ENCODE measurements at places on chromosomes 11 and 22.

GRCh38 chr11:45470151-45470793, 184.1 kb upstream of the SYT13 start:
- no peak for DNase-seq

DNA sequence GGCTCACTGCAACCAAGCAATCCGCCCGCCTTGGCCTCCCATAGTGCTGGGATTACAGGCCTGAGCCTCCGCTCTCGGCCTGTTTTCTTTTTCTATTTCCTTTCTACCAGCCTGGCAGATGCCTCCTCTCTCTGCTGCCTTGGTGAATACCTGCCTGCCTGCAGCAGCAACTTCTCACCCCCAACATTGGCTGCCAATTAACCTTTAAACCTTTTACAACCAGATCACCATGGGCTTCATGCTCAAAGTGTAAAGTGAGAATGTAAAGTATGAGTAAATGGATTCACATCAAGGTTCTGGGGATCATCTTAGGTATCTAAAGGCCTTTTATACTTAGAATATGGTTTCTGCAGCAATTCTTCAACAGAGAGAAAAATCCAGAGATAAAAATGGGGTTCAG, 13.0 kb upstream of the FCHSD2 start:
- no peak for DNase-seq

- DNase-seq, result no peak
Measured at GRCh38 chr22:45933506-45934167, 43.3 kb downstream of the WNT7B start.

DNA sequence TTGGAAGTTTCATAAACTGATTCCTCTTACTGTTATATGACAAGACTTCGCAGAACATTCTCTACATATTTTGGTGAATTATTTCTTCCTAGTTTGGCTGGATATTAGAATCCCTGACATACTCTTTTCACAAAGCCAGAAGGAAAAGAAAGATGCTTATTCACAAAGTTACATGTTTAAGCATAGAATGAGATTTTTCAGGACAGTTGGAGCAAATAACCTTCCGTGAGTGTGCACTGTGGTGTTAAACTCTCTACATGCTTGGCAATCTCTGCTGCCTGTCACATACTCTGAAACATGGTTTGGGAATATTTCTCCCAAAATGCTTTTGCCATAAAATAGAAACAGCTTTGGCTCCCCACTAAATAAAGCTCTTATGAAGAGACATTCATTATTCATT, 230.0 kb upstream of the MTNR1B start:
- no peak for DNase-seq

DNA sequence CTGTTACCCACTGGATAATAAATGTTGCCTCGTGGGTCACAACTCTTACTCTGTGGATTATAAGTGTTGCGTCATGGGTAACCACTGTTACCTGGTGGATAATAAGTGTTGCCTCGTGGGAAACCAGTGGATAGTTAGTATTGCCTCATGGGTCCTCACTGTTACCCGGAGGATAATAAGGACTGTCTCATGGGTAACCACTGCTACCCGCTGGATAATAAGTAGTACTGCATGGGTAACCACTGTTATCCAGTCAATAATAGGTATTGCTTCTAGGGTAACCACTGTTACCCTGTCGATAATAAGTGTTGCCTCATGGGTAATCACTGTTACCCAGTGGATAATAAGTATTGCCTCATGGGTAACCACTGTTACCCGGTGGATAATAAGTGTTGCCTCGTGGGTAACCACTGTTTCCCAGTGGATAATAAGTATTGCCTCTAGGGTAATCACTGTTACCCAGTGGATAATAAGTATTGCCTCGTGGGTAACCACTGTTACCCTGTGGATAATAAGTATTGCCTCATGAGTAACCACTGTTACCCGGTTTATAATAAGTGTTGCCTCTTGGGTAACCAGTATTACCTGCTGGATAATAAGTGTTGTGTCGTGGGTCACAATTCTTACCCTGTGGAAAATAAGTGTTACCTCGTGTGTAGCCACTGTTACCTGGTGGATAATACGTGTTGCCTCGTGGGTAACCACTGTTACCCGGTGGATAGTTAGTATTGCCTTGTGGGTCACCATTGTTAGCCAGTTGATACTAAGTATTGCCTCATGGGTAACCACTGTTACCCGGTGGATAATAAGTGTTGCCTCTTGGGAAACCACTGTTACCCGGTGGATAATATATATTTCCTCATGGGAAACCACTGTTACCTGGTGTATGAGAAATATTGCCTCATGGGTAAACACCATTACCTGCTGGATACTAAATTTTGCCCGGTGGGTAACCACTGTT, 15.7 kb upstream of the NXPE4 start:
- no peak for DNase-seq

GRCh38 chr22:21445437-21446127, 21.6 kb upstream of the TMEM191C start:
- DNase-seq, result no peak

- no peak for DNase-seq
Measured at GRCh38 chr11:22037505-22037904, 155.4 kb upstream of the ANO5 start.

DNA sequence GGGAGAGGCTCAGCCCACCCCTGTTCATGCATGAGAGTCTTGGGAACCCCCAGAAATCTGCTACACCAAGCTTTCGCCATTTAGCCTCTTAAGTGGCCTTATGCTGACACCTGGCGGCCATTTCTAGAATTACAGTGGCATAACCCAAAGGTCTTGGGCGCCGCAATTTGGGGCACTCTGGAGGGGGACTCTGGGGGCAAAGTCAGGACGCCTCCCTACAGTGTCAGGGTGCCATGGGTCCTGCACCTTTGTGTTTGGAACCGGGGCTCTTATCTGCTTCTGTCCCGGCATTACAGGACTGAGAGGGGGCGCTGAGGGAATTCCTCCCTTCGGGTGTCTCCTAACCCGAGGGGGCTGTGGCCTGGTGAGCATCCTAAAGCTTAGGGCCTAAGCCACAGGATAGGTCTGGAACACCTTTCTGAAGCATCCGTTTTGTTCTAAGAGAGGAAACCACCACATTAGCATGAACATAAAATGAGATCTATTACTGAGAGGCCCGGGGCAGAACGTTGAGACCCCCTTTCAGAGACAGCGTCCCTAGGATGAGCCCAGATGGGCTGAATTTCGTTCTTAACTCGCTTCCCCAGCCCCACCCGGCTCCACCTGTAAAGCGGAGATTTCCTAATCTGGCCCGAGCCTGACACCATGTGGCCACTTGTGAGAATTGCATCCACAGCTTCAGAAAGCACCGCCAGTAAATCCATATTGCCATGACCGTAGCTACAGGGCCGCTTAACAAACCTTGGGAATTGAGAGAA, 9.3 kb downstream of the INS start:
- peak; percentile 48 for DNase-seq

- no peak for DNase-seq
Measured at GRCh38 chr11:119198925-119199324, 7.2 kb upstream of the CBL start.

GRCh38 chr11:124070915-124071622, 29.9 kb upstream of the OR10G7 start:
- peak; percentile 24 for DNase-seq

GRCh38 chr11:125262194-125262829, 97.8 kb downstream of the PKNOX2 start:
- no peak for DNase-seq

DNA sequence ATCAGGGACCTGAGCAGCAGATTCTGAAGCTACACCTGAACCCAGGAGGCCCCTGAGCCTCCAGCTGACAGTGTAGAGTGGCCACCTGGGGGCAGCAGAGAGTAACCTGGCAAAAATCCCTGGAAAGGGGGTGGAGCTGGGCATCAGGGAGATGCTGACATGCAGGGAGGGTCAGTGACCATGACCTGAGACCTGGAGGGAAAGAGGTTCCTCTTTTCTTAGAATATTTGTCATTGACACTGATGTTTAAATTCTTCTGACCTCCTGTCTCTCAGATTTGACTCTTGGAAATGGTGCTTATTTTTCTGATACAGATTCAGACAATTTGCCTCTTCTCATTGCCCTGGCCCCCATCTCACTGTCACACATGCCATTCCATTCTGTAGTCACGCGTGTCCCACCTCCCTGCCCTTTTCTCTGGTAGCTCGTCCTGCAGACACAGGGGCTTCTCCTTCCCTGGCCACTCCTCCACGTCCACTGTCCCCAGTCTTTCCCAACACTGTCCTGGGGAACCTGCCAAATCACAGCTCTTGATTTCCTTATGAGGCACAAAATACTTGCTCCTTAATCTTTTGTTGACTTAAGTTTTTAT, 117.2 kb upstream of the IGLL5 start:
- DNase-seq, result no peak

DNA sequence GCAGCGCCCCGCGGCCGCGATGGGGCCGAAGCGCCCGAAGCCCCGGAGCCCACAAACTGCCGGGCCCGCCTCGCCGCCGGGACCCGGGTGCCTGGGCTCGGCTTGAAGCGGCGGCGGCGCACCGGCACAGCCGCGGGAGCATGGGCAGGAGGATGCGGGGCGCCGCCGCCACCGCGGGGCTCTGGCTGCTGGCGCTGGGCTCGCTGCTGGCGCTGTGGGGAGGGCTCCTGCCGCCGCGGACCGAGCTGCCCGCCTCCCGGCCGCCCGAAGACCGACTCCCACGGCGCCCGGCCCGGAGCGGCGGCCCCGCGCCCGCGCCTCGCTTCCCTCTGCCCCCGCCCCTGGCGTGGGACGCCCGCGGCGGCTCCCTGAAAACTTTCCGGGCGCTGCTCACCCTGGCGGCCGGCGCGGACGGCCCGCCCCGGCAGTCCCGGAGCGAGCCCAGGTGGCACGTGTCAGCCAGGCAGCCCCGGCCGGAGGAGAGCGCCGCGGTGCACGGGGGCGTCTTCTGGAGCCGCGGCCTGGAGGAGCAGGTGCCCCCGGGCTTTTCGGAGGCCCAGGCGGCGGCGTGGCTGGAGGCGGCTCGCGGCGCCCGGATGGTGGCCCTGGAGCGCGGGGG, 346 bp downstream of the FJX1 start:
- no peak for DNase-seq

DNA sequence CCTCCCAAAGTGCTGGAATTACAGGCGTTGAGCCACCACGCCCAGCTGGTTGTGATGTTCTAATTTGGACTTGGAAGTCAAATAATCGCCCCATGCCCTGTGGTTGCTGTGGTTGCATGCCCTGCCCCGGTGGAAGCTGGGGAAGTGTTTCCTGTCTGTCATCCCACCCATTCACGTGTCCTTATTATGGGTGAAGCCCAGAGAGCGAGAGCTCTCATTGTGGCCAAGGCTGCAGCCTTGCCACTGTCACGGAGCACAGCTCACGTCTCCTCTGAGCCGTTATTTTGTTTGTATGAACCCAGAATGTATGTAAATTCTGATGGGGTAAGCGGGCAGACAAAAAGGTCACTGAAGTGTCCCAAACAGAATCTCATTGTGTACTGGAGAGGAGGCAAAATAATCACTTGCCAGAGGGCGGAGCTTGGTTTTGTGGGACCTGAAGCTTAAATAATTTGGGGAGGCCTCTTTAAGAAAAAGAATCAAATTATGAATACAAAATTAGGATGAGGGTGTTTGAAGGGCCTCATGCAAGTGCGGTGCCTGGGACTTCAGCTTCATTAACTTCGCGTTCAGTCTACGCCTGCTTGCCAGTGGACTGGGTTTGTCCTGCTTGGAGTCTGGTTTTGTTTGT, 25.8 kb upstream of the TREH start:
- peak; percentile 14 for DNase-seq

- DNase-seq, result no peak
Measured at GRCh38 chr22:17957204-17957603, 67.2 kb downstream of the MICAL3 start.

- DNase-seq, result no peak
Measured at GRCh38 chr22:30717331-30717921, 22.8 kb downstream of the OSBP2 start.

DNA sequence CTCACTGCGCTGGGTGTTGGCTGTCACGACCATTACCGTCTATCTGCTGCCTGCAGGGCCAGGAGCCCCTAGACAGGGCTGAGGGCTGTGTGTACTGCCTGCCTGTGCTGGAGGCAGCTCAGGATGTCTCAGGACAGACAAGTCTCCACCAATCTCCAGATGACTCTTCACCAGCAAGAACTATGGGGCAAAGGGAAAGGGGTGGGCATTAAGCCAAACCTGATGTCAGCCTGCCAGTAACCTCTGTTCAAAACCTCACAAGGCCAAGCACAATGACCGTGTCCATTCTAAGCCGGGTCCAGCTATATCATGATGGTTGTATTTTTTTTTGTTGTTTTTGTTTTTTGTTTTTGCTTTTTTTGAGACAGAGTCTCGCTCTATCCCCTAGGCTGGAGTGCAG, 31.6 kb downstream of the MAFF start:
- DNase-seq, result no peak

- no peak for DNase-seq
Measured at GRCh38 chr11:58192229-58192628, 3.4 kb downstream of the OR9Q2 start.

GRCh38 chr11:61507962-61508861, at the start of gene LRRC10B:
TSS of gene LRRC10B (plus strand) at chr11:61508749. CDS start at chr11:61508999, 250 bp downstream.
- DNase-seq, result no peak

GRCh38 chr22:17829695-17830042, 55.4 kb upstream of the BID start:
- no peak for DNase-seq

- no peak for DNase-seq
Measured at GRCh38 chr22:49882519-49883293, 29.1 kb downstream of the ZBED4 start.

DNA sequence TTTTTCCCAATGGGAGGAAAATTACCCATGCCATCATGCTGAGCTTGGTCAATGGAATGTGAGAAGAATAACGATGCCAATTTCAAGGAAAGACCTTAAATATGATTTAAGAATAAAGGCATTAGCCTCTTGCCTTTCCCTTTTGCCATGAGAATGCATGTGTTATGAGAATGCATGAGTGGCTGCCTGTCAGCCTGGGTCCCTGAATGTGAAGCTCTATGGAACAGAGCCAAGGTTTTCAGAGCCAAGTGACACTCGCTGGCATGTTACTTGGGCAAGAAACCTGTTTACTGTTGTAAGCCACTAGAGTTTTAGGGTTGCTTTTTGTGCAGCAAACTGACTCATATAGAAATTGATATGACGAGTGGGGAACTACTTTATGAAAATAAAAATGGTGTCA, 75.7 kb downstream of the JRKL start:
- DNase-seq, result no peak

GRCh38 chr11:17537261-17537660, 7.0 kb downstream of the USH1C start:
- no peak for DNase-seq

- DNase-seq, result no peak
Measured at GRCh38 chr22:49724893-49725489, 102.7 kb downstream of the BRD1 start.

DNA sequence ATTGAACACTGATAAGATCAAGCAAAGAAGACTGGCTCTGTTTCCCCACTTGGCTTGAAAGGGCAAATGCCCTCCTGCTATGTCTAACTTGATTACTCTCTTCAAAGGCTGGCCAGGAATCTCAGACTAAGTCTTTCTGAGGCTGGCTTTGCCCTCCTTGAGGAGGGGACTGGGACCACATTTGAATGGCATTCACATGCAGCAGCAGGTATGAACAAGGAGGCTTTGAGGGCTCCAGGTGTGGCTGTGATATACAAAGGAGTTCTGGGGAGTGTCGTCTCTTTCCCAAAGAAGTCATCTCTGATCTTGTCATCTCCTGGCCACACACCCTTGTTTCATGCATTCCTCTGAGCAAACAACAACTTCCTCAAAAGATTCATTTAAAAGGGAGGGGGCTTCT, 130.8 kb downstream of the ARL14EP start:
- DNase-seq, result no peak
